ENCODE measurements at places on chromosomes 3 and 15.

- DNase-seq: no peak
Observed at GRCh38 chr3:84885199-84885882, 73.4 kb upstream of the CADM2 start.

DNA sequence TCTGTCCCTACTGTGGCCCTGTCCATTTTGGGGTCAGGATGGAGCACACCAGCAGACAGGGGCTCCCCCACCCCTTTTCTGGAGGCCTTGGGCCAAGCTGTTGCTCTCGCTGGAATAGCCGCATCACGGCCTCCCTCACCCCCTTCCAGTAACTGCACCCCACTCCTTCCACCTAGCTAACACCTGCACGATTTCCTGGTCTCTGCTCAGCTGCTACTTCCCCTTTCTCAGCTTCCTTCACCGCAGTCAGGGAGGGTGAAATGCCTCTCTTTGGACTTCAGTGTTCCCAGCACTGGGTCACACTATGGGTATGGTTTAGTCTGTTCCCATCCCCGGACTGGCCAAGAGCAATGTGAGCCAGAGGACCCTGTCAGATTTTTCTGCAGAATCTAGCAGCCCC is 400.2 kb downstream of the MCTP2 start:
- no peak for DNase-seq

GRCh38 chr15:51971032-51971374 is 575 bp downstream of the LEO1 start:
- DNase-seq: no peak

DNA sequence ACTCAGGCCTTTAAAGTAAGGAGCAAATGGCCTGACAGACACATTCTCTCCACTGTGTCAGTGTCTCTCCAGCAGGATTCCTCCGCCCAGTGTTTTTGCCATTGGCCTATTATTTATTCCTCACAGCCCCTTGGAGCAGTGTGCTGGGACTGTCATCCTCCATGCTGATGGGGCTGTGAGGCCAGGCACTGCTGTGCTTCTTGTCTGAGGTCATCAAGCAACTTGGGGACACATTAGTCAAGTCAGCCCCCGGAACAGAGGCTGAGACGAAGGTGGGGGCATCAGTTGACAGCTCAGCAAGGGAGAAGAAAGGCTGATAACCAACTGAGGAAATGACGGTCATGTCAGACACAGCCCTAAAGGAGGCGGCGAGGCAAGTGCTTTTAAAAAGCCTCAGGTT is 67.4 kb downstream of the XXYLT1 start:
- no peak for DNase-seq

DNA sequence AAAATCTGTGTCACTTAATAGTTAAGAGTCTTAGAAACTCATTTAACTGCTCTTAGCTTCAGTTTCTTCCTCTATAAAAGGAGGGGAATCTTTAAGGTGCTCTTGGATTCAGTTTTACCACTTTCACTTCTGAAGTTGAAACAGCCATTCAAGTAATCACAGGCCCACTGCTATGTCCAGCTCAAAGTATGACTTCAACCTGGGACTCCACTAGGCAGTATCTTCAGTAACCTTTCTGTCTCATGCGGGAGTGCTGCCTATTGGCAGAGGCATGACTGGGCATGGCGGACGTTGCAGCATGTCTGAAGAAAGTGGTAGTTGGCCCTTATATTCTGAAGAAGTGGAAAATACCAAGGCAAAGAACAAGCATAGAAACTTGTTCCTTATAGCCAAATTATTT is 92.3 kb downstream of the DHX30 start:
- no peak for DNase-seq

- no peak for DNase-seq
Observed at GRCh38 chr3:1381647-1382036, 288.8 kb downstream of the CNTN6 start.

DNA sequence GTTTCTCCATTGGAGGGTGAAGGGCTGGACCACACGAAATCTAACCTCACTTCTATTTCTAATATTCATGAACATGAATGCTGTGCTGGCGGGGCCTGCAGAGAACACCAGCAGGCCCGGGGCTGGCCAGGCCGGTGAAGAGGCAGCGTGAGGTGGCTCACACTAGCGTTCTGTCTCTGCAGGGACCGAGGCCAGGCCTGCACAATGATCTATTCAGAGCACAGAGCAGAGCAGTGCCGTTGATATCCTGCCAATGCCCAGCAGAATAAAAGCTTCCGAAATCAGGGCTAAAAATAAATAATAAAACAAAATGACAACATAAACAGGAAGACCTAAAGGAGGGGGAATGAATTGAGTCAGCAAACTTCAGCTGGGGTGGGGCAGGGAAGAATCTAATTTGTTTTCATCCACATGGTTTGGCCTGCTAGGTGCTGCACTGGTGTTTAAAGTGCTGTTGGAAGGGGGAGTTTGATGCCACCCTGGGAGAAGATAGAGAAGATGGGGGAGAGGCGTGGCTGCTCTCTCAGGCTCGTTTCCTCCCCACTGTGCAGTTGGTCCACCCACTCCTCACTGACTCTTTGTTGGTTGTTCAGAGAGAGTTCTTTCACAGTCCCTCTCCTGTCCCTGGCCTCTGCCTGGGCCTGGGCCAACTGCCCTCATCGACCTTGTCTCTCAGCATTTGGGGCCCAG is 837.1 kb downstream of the AGBL1 start:
- DNase-seq: no peak

- no peak for DNase-seq
Observed at GRCh38 chr3:10380906-10381305, 60.0 kb upstream of the SEC13 start.

- DNase-seq: no peak
Observed at GRCh38 chr3:8103954-8104353, 397.7 kb upstream of the LMCD1 start.

DNA sequence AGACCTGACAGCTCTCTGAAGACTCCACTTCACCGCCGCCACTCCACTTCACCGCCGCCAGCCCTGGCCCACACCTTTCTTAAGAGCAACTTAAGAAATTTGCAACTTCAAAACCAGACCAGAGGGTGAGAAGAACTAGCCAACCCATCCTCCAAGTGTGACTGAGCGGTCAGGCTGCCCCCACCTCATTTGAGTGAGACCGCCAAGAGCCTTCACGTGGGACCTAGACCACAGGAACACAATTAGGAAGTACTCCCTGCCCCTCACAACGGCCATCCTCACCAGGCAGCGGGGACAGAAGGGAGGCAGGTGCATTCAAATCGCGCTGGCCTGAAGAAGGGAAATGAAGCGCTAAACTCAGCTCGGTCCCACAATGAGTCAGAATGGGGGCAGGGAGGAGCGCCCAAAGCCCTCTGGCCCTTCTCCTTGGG is 156.8 kb upstream of the BCL6 start:
- DNase-seq: no peak

- DNase-seq: no peak
Observed at GRCh38 chr3:156605686-156606605, 51.0 kb upstream of the SSR3 start.

GRCh38 chr15:90178468-90179435 is 22.4 kb upstream of the SEMA4B start:
- DNase-seq: no peak

DNA sequence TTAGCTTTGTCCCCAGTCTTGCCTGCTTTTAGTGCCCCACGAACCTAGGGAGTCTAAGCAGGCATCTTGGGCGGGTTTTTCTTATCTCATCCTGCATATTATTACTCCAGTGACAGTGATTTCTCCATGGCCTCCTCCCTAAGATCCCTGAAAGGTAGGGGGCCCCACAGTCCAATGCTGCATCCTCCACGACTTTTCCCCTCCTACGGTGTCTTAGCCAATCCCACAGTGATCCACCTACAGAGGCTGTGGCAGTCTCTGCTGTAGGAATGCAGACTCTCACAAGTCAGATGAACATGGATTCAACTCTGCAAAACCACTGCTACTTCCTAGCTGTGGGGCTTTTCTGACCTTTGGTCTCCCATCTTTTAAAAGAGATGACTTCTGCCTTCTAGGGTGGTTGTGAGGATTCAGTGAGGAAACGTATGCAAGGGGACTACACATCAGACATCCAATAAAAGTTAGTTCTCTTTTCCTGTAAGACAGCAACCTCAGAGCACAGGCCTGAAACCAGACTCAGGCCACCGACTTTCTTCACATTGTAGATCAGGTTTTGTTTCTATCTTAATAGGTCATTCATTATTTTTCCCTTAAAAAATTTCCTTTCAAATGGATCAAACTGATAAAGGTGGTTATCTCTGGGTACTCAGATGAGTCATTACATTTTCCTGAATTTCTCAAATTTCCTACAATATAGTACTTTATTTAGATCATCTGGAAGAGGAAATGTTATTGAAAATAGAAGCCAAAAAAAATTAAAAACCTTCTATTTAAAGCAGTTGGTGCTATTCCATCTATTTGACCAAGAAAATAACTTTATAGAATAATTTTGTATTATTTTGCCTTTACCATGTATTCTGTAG is 23.2 kb downstream of the ILDR1 start:
- DNase-seq: no peak

GRCh38 chr3:58429657-58430056 is 4.0 kb downstream of the PDHB start:
- DNase-seq: no peak

DNA sequence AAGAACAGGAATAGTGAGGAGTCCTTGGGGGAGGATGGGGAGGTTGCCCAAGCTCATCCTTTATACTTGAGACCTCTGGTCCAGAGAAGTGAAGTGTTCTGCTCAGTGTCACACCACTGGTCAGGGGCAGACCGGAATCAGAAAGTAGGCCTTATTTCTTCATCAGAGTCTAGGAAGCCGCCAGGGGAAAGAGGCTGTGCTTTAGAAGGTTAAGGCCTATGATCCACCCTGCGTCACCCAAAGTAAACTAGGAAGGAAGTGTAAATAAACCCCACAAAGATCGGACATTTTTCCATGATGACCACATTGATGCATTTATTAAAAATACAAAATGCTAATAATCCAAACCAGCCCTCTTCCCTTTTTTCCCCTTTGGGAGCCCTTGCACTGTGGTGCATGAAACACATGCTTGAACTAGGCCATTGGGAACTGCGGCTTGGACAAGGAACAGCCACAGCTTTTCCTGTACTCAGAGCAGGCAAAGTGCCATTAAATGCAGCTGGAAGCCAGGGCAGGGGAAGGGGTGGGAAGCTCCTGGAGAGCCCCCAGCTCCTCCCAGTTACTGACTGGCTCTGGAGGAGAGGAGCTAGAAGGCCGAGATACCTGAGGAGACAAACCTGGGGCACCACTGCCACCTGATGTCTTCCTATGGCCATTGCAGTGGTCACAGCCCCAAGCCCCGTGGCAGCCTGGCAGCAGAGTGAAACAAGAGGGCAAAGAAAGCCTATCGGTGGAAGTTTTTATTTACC is 37.0 kb downstream of the CDC25A start:
- peak; percentile 15 for DNase-seq
